ENCODE measurements at places on chromosomes 12 and 14.

GRCh38 chr12:98456041-98456440 is 59.3 kb upstream of the TMPO start:
- DNase-seq: no peak

GRCh38 chr14:100439781-100440180 is 116.6 kb downstream of the SLC25A47 start:
- DNase-seq: no peak

DNA sequence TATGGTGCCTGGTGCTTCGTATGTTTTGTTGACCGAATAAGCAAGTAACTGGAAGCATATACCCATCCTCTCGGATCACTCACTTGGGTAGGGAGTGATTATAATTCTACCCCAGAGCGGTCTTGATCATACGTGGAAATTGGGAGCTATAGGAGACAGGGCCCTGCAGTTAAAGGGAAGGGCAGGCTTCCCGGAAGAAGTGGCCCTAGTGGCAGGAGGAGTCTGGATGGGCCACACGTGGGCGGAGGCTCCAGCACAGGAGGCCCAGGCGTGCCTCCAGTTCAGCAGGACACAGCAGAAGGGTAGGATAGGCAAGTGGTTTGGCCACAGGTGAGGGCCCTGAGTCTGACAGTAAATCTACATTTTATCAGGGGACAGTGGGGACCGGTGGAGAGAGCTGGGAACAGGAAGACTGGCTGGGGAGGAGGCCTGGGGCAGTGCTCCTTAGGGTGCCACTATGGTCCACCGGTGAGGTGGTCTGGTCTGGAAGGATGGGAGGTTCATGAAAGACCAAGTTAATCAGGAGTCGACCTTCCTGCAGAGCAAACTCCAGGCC is 23.5 kb upstream of the YY1 start:
- no peak for DNase-seq

DNA sequence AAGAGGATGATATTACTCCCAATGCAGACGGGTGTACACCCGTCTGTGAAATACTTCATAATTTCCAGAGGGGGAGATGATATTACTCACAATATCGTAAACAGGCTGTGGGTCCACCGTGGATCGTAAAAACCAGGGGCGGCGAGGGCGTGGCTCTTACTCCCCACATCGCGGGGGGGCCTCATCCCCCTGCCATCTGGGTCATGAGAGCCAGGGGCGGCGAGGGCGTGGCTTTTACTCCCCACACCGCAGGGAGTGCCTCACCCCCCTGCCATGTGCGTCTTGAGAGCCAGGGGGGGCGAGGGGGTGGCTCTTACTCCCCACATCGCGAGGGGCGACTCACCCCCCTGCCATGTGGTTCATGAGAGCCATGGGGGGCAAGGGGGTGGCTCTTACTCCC is 86.2 kb upstream of the GNG2 start:
- DNase-seq: no peak

DNA sequence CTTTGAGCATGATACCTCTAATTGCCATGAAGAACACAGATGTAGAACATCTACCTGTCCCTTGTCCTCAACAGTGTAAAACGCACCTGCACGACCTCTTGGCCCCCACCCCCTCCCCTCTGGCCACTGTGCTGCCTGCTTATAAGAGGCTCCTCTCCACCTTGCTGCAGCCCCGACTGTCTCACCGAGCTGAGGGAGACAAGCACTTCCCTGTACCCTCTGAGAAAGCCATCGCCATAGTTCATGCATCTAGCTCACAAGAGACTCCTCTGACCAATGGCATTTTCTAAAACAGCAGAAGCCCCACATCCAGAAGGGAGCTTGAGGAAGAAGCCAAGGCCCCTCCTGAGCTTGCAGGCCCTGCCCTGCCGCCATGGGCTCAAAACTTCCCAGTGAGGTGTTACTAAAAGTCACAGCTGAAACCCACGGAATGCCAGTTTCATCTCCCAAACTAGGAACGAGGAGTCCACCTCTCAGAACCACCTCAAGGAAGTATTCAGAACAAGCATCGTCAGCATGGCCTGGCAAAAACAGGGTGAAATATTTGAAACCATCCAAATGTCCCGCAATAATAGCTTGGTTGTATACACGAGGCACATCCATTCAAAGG is 21.5 kb upstream of the ANO2 start:
- no peak for DNase-seq

DNA sequence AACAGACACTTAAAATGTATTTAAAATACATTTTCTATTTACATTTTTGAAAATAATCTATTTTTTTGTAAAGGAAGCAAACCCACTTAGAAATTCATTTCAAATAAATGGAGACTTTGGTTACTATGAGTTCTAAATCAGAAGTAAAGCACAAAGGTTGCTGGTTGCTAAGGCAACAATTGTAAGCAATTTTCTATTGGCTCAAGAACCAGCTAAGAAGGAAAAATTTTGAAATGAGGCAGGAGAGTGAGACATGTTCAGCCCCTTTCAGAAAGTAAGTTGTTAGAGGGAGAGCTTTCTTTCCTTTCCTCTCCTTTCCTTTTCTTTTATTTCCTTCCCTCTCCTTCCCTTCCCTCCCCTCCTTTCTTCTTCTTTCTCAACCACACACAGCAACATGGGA is 80.7 kb downstream of the PRMT8 start:
- DNase-seq: no peak

DNA sequence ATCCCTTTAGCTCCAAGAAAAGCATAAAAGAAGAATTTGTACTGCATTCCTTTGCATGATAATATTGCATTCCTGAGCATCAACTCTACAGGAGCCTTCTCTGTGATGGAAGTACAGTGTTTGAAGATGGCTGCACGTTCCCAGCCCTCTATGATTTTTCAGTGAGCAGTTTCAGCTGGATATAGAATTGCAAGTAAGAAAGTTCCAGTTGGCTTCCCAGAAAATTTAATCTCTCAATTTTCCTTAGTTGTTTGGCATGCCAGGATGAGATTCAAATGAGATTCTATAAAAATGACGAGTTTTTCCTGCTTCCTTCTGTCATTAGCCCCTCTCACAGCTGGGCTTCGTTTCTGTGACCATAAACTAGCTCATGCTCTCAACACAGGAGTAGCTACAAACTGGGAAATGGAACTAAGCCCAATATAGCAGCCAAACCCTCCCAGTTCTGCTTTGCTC is 109.9 kb downstream of the TTC8 start:
- no peak for DNase-seq

GRCh38 chr14:24056800-24057184 is 5.0 kb downstream of the CARMIL3 start:
- no peak for DNase-seq

- DNase-seq: peak; percentile 62
Measured at GRCh38 chr12:6927379-6928021, at the start of gene ATN1. TSS of gene ATN1 (plus strand) at chr12:6927959. CDS start at chr12:6934002, 6,043 bp downstream.

All from stimulated activated naive CD8-positive, alpha-beta T cell treated with anti-CD3 and anti-CD28 coated beads, Interleukin-15, Interleukin-2, amounts not matched to agents 100 U/mL and 50 U/mL, for 24 hours (primary cell).